NCI-H82 (cell line): ENCODE measurements at places on chromosomes 16 and 17.
A peak's percentile ranks its signal among the peaks of the same experiment; 100 is the strongest.

DNA sequence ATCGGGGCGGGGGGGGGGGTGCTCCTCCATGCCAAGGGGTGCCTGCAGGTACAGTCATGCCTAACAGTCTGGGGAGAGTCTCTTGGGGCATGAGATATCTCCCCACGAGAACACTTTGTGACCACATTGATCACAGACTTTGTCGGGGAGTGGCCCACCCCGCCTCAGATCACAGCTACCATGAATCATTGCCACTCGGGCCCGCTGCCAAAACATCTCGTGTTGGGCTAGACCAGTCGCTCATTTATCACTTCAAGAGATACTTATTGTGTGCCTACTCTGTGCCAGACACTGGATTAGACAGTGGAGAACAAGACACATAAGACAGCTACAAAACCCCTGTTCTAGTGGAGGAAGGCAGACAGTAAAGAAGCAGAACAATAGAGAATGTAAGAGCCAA, 72.6 kb downstream of the CLEC16A start:
- no peak for DNase-seq

DNA sequence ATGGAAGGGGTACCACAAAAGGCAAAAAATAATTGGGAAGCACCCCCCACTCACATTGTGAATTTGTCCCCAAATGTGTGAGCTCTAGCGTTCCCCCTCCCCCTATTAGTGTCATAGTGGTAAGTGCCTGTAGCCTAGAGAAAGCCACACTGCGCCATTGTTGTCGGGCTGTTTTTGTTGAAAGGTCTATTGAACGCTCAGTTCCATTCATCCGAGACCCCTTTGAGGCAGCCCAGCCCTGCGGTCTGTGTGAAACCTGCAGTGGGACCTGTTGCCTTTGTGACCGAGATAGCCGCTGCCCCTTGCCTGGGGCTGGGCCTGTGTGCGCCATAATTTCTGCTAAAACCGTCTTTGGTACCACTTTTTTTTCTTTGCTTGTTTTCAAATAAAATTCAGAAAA, 3.0 kb downstream of the JPT2 start:
- no peak for DNase-seq

GRCh38 chr16:2971985-2972784, 3.0 kb downstream of the PAQR4 start:
- DNase-seq, result peak; percentile 38

- DNase-seq, result no peak
Measured at GRCh38 chr17:36475346-36475970, 11.0 kb upstream of the ZNHIT3 start.

GRCh38 chr16:22380529-22380928, 6.1 kb upstream of the CDR2 start:
- DNase-seq, result no peak

DNA sequence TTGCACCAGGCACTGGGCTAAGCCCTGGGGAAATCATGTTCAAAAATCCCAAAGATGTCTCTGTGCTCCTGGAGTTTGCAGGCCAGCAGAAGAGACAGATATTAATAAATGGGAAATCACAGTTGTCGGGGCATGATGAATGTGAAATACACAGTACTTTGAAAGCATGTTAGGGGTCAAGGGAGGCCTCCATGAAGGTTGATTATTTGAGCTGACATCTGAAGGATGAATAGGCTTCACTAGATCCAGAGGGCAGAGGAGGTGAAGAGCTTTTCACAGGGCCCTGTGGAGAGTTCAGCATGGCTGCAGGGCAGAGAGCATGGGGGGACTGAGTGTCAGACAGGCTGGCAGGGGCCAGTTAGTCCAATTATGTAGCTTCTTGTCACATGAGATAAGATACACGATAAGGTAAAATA, 2.6 kb downstream of the ANKRD40CL start:
- DNase-seq, result peak; percentile 58

GRCh38 chr16:12252616-12253015, 276.1 kb downstream of the SNX29 start:
- peak; percentile 59 for DNase-seq

GRCh38 chr16:30149250-30149930, 26.4 kb upstream of the MAPK3 start:
- no peak for DNase-seq

GRCh38 chr17:72858826-72859495, 233.5 kb downstream of the SLC39A11 start:
- no peak for DNase-seq

- DNase-seq, result no peak
Measured at GRCh38 chr17:57279432-57279831, 23.1 kb downstream of the MSI2 start.

DNA sequence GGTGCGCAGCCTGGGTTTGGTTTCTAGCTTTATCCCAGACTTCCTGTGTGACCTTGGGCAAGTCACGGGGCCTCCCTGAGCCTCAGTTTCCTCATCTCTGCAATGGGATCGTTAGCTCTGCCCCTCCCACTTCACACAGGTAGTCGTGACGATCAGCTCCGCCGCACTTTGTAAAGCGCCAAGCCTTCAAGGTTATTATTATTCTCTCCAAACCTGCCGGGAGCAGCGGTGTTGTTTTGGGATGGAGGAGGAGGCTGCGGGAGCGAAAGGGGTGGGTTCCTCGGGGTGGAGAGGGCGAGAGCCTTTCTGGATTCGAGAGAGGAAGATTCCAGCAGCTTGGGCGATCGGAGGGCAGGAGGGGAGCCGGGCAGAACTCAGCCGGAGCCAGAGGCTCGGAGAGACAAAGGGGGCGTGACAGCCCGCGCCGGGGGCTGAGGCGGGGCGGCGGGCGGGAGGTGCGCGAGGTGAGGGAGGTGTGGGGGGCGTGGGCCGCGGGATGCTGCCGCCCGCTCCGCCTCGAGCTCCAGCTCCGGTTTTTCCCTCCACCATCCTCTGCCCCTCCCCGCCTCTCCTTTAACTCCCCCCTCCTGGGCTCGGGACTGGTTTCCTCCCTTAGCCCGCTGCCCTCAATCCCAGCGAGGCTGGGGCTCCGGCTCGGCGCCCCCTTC, at the start of gene EFNB3:
Gene EFNB3 (plus strand): TSS at position 602 of the 668 bp plus-strand sequence. CDS start 397 bp downstream, outside the sequence.
- DNase-seq, result peak; percentile 95

- DNase-seq, result no peak
Measured at GRCh38 chr16:69309316-69309715, 1.8 kb upstream of the VPS4A start.

DNA sequence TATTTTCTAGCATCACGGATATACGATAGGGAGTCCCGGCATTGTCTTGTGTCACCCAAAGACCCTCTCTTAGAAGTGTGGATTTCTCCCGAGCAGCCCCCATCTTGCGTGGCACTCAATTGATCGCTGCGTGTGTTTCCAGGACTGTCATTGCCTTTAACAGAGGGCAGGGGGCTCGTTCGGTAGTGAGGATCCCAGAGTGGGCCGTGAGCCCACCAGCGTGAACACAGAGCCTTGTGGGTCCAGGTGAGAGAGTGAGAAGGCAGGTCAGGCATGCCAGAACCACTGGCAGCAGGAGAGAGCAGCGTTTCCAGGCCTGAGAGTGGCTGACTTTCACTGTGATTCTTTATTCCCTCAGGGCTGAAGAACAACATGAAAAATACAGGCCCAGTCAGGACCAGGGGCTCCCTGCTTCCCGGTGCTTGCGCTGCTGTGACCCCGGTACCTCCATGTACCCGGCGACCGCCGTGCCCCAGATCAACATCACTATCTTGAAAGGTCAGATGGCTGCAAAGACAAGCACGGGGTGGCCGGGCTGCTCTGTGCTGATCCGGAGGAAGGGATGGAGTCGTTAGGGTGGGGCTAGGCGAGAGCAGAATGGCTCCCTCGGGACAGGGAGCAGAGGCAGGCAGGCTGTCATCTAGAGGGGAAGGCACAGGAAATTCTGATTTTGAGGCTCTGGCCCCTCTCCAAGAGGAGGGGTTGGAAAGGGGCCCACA, 22.4 kb downstream of the C1QTNF1 start:
- no peak for DNase-seq

DNA sequence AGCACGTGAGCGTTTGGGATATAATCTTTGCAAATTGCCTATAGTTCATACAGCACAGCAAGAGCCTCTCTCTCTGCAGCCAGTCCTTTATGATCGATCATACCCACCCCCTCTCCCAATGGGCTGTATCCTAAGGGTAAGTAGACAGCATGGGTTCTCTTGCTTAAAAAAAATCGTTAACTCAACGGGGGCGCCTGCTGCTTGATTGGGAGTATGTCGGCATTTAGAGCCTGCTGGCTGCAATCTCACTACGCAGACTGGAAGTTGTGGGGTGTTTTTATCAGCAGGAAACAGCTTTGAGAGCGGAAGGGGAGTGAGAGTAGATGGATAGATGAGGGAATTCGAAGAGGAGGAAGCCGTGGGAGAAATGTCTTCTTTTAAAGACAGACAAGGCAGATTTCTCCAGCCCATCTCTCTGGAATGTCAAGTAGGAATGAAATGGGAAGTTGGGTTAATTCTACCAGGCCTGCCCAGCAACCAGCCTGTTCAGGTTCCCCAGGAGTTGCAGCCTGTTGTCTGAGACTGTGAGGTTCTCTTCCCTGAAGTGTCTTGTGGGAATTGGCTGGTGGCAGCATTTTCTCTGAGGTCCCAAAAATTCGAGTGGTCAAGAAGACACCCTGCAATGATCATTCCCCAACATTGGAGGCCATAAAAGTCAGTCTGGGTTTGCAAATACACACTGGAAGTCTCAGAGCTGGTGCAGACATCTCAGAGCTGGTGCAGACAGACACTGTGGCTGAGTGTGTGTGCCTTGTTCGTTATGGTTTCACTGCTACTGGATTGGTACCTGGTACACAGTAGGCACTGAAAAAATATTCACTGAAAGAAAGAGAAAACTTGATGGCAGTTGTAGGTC, 65.6 kb downstream of the PRKCB start:
- DNase-seq, result no peak

DNA sequence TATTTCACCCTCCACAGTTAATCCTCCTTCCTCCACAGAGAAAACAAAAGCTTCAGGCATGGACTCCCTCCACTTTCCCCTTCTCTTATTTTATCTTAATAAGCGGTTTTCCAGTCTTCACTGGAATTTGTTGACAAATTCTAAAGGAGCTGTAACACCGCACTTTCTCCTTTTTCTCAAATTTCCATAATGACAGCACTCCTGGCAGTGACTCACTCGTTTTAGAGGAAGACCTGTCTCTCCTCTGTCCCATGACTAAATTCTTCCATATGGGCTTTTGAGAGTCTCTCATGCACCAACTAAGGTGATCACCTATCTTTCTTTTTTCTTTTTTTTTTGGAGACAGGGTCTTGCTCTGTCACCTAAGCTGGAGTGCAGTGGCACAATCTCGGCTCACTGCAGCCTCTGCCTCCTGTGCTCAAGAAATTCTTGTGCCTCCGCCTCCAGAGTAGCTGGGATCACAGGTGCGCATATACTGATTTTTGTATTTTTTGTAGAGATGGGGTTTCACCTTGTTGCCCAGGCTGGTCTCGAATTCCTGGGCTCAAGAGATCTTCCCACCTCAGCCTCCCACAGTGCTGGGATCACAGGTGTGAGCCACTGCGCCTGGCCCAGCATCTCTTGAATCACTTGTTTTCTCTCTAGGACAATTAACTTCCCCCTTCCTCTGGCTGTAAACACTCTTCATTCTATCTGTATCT, 7.7 kb downstream of the ITGAM start:
- DNase-seq, result no peak

DNA sequence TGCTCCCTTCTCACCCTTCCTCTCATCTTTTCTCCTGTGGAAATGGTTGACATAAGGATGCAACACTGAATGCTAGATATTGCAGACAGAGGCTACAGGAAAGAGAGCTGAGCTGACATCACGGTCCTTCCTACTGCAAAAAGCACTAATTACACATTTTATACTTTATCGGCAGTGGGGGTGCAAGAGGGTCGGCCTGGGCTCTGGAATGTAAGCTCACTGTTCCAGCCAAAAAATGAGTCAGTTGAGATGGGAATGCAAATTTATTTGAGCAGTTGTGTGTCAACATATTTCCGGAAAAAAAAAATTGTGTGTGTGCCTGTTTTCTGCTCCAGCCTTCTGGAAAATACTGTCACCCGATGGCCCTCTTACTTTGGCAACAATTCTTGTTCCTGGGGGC, 14.1 kb upstream of the MRTFB start:
- no peak for DNase-seq

DNA sequence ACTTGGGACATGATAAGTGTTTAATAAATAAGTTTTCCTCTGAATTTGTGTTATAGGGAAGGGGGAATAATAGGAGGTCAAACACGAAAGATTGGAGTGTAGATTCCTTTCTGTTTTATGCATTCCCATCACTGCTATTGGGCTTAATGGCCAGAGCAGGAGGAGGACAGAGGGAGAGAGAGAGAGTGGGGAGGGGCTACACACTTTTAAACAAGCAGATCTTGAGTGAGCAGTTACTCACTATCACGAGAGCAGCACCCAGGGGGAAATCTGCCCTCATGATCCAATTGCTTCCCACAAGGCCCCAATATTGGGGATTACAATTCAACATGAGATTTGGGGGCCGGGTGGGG, 505.0 kb downstream of the GRIN2A start:
- DNase-seq, result no peak

- no peak for DNase-seq
Measured at GRCh38 chr17:29567304-29567553, 392 bp upstream of the ABHD15 start.

DNA sequence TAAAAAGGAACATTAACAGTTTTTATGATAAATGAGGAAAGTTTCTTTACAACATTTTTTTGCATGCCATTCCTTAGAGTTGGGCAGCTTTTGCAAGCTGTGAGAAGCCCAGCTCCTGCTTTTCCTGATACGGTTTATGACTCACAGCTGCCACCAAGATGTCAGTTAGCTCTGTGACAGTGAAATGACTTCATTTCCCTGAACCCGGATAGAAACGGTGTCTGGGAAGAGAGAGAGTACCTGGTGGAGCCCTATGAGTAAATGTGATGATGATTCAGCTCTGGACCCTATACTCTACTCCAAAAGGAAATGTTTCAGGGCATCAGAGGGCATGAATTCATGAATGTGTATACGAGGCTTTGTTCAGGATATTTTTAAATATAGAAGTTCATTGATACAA, 366.3 kb upstream of the HSBP1 start:
- DNase-seq, result peak; percentile 5

GRCh38 chr17:16814439-16814838, 124.4 kb downstream of the CCDC144A start:
- peak; percentile 19 for DNase-seq

DNA sequence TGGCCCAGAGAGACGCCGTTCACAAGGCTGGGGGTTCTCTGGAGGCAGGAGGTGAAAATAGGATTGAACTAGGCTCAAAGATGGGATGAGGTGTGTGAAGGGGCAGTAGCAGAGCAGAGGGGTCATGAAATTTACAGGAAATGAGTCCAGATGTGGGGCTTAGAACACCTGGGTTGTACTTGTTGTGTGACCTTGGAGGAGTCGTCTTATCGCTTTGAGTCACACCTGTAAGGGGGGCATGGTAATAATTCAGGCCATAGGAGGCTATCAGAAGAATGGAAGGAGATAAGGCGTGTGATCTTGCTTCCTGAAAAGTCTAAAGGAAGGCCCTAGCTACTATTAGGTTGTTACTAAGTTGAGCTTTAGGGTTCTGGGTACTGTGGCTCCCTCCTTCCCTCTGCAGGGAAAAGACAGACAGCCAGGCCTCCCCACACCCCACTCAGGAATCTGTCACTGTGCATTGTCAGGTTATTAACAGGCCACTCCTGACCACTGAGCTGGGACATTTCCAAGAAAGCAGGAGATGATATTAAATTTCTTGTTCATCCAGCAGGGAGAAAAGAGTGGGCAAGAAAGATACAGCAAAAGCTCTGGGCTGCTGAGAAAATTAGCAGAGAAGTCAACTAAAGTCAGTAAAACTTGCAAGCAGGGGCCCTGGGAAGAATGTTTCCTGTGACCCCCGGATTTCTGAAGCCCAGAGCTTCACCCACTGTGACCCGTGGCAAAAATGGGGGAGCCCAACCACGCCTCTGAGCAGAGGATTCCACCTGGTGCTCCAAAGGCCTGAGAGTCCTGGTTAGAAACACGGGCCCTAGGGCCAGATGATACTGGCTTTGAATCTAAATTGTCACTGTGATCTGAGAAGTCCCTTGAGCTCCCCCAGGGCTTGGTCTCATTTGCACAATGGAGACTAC, 6.0 kb upstream of the CDC42EP4 start:
- DNase-seq, result no peak
